ENCODE measurements at places on chromosomes 1 and 21. TPM values are rescaled to one million over a fixed set of nuclear protein-coding genes. Genes with fewer than 3 reads are reported as not detected.

ATP1A4 gene
- total RNA-seq: not detected

MAP1LC3C gene
- total RNA-seq: 4.1 TPM

NEGR1 gene
- 3.0 TPM for total RNA-seq

OR2T33 gene
- not detected for total RNA-seq

EPHA2 gene
- 59.0 TPM for total RNA-seq

CA6 gene
- total RNA-seq: 49.2 TPM

KAZN gene
- 37.5 TPM for total RNA-seq

ANXA9 gene
- total RNA-seq: 67.5 TPM

AGL gene
- 16.7 TPM for total RNA-seq

ELOVL1 gene
- total RNA-seq: 149 TPM

AGBL4 gene
- not detected for total RNA-seq

OLFML2B gene
- total RNA-seq: 5.2 TPM

TAL1 gene
- 1.4 TPM for total RNA-seq

ENO1 gene
- total RNA-seq: 667 TPM

C8A gene
- total RNA-seq: not detected

RXFP4 gene
- not detected for total RNA-seq

PKNOX1 gene
- total RNA-seq: 17.6 TPM

TNN gene
- 0.85 TPM for total RNA-seq

MXRA8 gene
- 22.0 TPM for total RNA-seq

OVAAL gene
- not detected for total RNA-seq

AK5 gene
- total RNA-seq: 1.2 TPM

EYA3 gene
- 20.3 TPM for total RNA-seq

S100A8 gene
- 38.4 TPM for total RNA-seq

HTR6 gene
- total RNA-seq: not detected

MYOG gene
- not detected for total RNA-seq

RNU1-3 gene
- total RNA-seq: under 0.01 TPM

C1orf141 gene
- total RNA-seq: not detected

PLA2G2F gene
- total RNA-seq: 14.7 TPM

SLC25A44 gene
- total RNA-seq: 17.4 TPM

KCNJ9 gene
- total RNA-seq: not detected

UBE2U gene
- not detected for total RNA-seq

SYPL2 gene
- 0.23 TPM for total RNA-seq

RAB7B gene
- total RNA-seq: 55.5 TPM

ESPN gene
- 47.9 TPM for total RNA-seq

SLFNL1 gene
- 0.60 TPM for total RNA-seq

TPTE gene
- total RNA-seq: not detected

CFHR4 gene
- total RNA-seq: not detected

IL6R gene
- total RNA-seq: 16.1 TPM

JAM2 gene
- total RNA-seq: 2.0 TPM

WNT4 gene
- total RNA-seq: 21.3 TPM

MTARC1 gene
- total RNA-seq: 6.3 TPM

PPOX gene
- 39.1 TPM for total RNA-seq

FAM43B gene
- 0.38 TPM for total RNA-seq

ANKRD35 gene
- 37.0 TPM for total RNA-seq

LCE3E gene
- total RNA-seq: 7.4 TPM

SPRTN gene
- total RNA-seq: 25.5 TPM

CRABP2 gene
- total RNA-seq: 46.3 TPM

CHODL gene
- total RNA-seq: 1.5 TPM

KRTAP11-1 gene
- 3.2 TPM for total RNA-seq

TLCD4 gene
- total RNA-seq: 5.5 TPM

TENT5C gene
- 5.0 TPM for total RNA-seq

EVI5 gene
- total RNA-seq: 13.6 TPM

CDC20 gene
- 9.4 TPM for total RNA-seq

B3GALT5 gene
- total RNA-seq: 0.89 TPM

VPS26C gene
- 57.4 TPM for total RNA-seq

NCAM2 gene
- total RNA-seq: 0.95 TPM

DCST1 gene
- 0.55 TPM for total RNA-seq

GJB5 gene
- 45.8 TPM for total RNA-seq
